GM04504 (cell line): ENCODE measurements at places on chromosomes 13 and 19.

- no peak for DNase-seq
Observed at GRCh38 chr13:41059456-41060081, 1.7 kb upstream of the WBP4 start.

DNA sequence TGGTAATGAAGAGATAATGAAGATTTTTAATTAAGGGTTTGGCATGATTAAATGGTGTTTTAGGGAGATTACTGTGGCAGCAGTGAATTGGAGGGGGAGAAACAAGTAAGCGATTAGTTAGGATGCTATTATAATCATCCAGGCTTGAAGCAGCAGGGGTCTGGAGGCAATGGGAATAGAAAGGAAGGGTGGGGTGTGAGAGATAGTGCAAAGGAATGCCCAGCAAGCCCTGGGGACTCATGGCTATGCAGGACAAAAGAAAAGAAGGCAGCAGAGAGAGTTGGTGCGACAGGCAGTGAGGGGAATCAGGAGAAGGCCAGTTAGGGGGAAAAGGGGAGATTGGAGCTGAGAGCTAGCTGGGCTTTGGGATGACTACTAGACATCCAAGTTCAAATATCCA, 34.5 kb downstream of the SOX21 start:
- no peak for DNase-seq

DNA sequence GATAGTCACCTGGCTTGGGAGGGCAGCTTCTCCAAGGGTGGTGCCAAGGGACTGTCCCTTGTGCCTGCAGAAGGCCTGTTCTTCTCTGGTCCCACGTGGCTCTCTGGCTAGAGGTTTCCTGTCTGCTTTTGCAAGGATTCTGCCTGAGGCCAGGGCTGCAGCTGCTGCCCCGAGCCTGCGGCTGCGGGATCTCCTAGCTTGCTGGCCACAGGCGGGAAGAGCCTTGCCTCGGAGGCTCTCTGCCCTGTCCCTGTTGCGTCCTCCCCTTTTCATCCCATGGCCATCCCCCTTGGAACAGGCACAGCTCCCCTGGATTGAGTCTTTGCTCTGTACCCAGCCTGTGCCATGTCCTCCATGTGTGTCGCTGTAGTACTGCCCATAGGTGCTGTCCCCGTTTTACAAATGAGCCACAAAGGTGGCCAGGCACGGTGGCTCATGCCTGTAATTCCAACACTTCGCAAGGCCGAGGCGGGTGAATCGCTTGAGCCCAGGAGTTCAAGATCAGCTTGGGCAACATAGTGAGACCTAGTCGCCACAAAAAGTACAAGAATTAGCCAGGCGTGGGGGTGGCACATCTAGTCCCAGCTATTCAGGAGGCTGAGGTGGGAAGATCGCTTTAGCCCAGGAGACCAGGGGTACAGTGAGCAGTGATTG, 9.1 kb downstream of the IRF3 start:
- no peak for DNase-seq

GRCh38 chr19:4557144-4557970, 2.1 kb downstream of the SEMA6B start:
- DNase-seq, result no peak

DNA sequence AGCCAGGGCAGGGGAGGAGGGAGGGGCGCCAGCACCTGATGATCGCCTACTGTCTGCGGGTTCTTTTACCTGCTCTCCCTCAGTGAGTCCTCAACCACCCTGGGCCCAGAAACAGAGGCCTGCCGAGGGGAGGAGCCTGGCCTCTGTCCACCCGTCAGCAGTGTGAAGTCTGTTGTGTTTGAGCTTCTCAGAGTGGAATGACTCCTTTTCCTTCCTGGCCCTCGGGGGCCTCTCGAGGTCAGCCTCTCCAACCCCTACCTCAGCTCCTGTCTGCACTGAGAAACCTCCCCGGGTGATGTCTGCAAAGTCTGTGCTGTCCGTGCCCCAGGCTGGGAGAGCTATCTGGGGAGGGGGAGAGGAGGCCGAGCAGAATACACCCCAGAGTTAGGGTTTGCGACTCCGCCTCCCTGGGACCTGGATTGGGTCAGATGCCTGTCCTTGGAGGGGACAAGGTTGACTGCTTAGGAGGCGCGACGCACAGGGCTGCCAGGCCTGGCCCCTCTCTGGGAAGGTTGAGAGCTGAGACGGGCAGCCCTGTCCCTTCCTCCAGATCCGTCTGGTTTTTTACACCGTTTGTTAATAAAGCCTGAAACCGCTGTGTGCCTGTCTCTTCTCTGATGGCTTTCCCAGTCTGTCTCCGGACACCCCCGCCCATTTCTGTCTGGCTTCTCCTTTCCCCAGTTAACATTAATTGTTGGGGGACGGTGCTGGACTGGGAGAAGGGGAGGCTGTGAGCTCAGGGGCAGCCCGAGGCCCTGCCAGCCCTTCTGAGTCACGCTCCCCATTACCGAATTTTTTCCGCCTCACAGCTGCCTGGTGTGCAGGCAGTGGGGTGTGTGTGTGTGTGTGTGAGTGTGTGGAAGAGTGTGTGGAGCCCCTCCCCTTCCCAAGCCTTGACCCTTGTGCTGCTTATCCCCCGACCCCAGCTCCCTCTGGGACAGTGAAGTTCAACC, 989 bp upstream of the SSC5D start:
- DNase-seq, result peak; percentile 95

DNA sequence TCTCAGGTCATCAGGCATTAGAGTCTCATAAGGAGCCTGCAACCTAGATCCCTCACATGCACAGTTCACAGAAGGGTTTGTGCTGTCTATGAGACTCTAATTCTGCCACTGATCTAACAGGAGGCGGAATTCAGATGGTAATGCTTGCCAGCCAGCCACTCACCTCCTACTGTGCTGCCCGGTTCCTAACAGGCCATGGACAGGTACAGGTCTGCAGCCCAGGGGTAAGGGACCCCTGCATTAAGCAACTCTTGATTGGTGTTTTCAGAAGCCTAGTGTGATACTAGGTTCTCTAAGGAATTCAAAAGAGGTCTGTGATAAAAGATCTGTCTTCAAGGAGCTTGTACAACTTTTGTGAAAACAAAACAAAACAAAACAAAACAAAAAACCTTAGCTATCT, 31.1 kb downstream of the CAB39L start:
- no peak for DNase-seq

DNA sequence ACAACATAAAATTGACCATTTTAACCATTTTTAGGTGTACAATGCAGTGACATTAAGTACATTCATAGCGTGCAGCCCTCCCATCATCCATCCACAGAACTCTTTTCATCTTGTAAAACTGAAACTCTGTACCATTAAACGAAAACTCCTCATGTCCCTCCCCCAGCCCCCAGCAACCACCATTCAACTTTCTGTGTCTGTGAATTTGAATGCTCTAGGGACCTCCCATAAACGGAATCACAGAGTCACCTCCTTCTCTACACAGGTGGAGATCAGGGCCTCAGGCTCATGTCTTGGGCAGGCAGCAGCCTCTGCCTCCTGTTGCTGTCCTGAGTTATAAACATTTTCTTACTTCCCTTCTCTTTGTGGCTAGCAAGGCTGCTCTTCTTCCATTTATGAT, 7.3 kb upstream of the CCNE1 start:
- DNase-seq, result no peak

DNA sequence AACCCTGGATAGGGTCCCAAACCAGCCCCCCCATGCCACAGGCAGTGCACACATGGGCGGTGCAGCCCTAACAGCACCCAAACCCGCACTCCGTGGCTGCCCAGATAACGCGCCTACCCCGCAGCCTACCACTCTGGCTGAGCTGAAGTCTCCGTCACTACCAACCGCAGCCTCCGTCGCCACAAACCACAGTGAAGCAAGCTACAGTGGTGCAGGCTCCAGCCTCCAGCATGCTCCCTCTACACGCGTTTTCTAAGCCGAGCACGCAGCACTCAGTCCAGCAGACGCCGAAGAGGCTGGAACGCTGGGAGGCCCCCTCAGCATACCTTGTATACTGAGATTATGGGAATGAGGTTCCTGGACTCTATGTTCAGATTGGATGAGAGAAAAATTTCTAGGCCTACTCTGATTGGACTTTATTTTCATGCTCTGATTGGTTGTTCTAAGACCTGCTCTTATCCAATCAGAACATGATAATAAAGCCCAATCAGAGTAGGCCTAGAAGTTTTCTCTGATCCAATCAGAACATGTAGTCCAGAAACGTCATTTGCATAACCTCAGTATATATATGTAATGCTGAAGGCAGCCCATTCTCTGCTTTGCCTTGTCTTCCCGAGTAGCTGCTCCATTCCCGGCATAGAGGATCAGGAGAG, 56.7 kb upstream of the C1QTNF9B start:
- no peak for DNase-seq

GRCh38 chr13:111186305-111186935, 71.3 kb downstream of the ARHGEF7 start:
- no peak for DNase-seq

- no peak for DNase-seq
Observed at GRCh38 chr13:99442273-99442895, 58.9 kb upstream of the TM9SF2 start.

GRCh38 chr13:110137680-110138009, 169.3 kb downstream of the COL4A1 start:
- no peak for DNase-seq

- peak; percentile 53 for DNase-seq
Observed at GRCh38 chr19:12757544-12758274, 6.1 kb downstream of the BEST2 start.

DNA sequence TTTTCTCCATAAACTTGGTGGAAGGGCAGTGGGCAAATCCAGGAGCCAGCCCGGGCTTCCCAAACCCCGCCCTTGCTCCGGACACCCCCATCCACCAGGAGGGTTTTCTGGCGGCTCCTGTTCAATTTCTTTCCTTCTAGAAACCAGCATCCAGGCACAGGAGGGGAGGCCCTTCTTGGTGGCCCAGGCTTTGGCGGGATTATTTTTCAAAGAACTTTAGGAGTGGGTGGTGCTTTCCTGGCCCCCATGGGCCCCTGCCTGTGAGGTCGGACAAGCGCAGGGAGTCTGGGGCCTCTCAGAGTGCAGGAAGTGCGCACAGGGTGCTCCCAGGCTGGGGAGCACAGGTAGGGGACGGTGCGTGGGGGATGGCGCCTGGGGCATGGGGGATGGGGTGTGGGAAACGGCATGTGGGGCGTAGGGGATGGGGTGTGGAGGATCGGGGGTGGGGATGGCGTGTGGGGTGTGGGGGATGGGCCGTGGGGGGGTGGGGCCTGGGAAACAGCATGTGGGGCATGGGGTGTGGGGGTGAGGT, 396 bp downstream of the F7 start:
- no peak for DNase-seq

GRCh38 chr13:45412274-45413049, 5.7 kb downstream of the SLC25A30 start:
- no peak for DNase-seq

GRCh38 chr19:45315304-45315703, 7.4 kb downstream of the CKM start:
- no peak for DNase-seq

DNA sequence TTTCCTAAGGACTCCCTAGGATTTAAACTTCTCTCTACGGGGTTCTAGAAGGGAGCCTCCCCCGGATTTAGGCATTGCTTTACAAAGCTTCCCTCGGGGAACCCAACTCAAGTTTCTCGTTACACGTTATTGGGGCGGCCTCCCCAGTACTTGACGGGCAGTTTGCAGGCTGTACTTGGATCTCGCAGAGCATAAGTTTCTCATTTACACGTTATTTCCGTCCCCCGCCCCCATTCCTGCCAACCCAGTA, 584 bp downstream of the SMG9 start:
- DNase-seq, result no peak
